Activated CD8-positive, alpha-beta memory T cell treated with anti-CD3 and anti-CD28 coated beads for 24 hours (primary cell): ENCODE measurements at places on chromosomes 4 and X.

DNA sequence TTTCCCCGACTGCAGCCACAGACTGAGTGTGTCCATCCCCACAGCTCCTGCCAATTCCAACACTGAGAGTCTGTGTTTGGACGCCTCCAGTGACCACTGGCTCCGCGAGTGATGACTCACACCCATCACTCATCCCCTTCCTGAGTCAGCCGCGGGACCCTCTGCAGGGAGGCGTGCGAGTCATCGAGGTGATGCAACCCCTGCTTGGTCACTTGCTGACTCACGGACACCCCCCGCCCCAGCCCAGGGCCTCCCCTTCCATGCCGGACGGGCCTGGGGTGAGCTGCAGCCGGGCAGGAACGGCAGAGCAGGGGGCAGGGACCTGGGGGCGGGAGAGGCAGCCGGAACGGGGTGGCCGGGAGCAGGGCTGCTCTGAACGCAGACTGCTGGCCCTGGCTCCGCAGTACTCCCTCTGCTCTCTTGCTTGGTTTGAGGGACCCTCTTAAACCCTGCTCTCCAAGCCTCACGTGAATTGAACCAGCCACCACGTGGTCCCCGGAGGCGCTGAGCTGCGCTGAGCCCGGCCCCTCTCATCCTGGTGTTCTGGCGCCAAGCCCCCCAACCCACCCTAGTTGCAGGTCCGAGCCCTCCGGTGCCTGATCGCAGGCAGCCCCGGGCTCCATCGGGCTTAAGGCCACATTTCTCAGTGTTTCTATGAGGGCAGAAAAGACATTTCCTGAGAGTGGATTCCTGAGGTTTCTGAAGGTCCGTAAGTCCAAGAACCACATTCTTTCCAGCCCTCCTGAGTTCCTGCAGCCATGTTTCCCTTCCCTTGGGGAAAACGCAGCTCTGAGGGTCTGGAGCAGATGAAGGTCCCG, 32.4 kb downstream of the FGFRL1 start:
- DNase-seq, result no peak

DNA sequence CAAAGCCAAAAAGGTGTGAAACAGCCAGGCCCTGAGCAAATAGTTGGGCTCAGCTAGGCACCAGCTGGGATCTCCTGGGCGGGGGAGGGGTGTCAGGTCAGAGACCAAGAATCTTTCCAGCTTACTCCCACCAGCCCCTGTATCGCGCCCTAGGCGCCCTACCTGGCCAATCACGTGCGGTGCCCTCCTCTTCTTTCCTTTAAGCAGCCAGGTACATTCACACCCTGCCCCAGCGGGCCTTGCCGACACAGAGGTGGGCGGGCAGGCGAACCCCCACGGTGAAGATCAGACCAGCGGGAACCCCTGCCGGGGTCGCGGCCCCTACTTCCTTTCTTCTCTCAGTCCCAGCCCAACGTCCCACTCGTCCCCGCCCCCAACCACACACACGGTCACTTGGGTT, 9.1 kb downstream of the ARHGAP36 start:
- no peak for DNase-seq

- no peak for DNase-seq
Observed at GRCh38 chr4:112604589-112604988, 32.1 kb downstream of the ZGRF1 start.

DNA sequence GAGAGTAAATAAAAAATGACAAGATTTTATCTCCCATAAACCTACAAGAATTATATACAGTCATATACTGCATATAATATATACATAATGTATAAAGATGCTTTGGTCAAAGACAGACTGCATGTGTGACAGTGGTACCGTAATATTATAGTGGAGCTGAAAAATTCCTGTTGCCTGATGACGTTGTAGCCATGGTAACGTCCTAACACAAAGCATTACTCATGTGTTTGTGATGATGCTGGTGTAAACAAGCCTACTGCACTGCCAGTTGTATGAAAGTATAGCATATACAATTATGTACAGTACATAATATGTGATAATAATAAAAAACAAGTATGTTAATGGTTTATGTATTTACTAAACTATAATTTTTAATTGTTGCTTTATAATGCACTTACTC, 245.2 kb upstream of the CENPE start:
- no peak for DNase-seq

DNA sequence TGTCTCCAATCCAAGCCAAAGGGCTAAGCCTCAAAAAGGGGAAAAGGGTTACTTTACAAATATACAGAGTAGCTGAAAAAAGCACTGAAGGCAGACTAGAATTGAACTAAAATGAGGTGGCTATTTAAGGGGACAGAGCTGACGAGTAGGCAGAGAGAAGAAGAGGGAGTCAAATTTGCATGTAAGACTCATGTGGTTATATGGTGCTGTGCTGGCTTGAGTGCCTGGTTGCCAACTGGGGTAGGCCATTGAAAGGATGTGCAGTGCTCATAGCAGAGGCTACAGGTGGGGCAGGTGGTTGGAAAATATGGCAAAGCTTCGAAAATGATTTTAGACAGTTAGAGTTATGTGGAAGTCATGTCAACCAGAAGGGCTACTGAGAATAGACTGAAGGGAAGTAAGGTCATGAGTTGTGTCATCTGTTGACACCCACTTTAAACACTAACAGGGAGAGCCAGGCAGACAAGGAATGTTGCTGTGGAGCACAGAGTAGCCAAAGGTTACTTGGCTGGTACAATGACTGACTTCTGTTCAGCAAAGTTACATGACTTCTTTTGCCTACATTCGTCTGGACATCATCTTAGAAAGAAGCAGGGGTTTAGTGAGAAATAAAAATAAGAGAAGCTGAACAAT, 1210.4 kb downstream of the ADGRL3 start:
- no peak for DNase-seq

- no peak for DNase-seq
Observed at GRCh38 chr4:123114915-123115756, 192.7 kb upstream of the NUDT6 start.

GRCh38 chrX:68878977-68879645, 50.3 kb downstream of the EFNB1 start:
- no peak for DNase-seq
